Cardiac septum (tissue), 1 donor: ENCODE measurements at places on chromosomes 11 and 22. TPM values are rescaled to one million over a fixed set of nuclear protein-coding genes. Genes with fewer than 3 reads are reported as not detected.

TUB gene
- 12.2 TPM for total RNA-seq

DEUP1 gene
- not detected for total RNA-seq

OMP gene
- not detected for total RNA-seq

UPK3A gene
- 0.40 TPM for total RNA-seq

SUSD2 gene
- 3.1 TPM for total RNA-seq

FAT3 gene
- total RNA-seq: 9.2 TPM

MRGPRF gene
- 2.3 TPM for total RNA-seq

CHRNA10 gene
- total RNA-seq: 0.89 TPM

RFPL2 gene
- not detected for total RNA-seq

C22orf23 gene
- 0.54 TPM for total RNA-seq
